Activated CD4-positive, alpha-beta T cell treated with anti-CD3 and anti-CD28 coated beads, Interleukin-2, Interleukin-4, amounts not matched to agents 100 ng/mL and 50 ng/mL, durations not matched to agents 16 hours and 8 hours (primary cell): ENCODE measurements at places on chromosomes 4 and X.

GRCh38 chrX:65985211-65985610 is 54.7 kb downstream of the VSIG4 start:
- DNase-seq = no peak

DNA sequence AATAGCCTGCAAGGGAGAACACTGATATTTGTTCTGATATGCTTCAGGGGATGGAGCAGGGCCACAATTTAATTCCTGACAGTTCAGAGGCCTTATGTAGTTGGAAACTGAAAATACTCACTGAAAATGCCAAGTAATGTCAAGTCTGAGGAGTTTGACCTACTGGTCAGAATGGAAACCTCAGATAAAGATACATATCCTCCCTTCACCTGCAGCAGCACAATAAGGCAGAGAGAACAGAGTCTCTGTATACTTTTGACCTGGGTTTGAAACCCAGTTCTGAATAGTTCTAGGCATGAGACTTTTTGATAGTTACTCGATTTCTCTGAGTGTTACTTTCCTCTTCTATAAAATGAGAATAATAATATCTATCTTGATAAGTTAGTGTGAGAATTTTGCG is 65.8 kb upstream of the TRPC5 start:
- DNase-seq = no peak

- DNase-seq = no peak
Observed at GRCh38 chr4:38659346-38659745, 4.7 kb upstream of the KLF3 start.

DNA sequence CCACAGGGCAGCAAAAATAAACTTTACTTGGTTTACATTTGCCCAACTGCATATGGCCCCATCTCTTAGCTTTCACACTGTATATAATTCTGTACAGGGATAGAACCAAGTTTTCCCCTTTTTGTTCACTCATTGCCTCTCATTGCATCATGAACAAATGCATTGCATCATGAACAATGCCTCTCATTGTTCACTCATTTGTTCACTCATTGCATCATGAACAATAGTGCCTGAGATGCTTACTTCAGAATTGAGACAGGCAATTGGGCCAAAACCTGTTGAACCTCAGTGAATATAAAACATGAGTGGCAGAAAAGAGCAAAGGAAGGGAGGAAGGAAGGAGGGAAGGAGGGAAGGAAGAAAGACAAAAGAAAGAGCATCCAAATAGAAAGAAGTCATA is 98.2 kb downstream of the SOWAHB start:
- DNase-seq = no peak

DNA sequence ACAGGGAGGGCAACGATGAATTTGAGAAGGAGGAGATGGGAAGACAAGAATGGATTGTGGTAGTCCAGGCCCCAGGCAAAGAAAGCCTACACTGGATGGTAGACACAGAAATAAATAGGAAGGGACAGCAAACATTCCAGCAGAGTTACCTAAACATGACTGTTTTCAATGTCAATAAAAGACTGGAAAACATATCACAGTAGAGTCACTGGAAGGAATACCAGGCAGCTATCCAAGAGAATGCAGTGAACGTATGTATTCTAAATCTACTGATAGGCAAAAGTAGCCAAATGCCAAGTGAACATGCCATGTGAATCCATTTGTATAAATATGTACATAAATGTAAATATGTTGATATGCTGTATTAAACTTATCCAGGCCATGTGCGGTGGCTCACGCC is 183.0 kb downstream of the PALLD start:
- DNase-seq = no peak

- DNase-seq = no peak
Observed at GRCh38 chr4:161937596-161937995, 226.2 kb downstream of the FSTL5 start.

DNA sequence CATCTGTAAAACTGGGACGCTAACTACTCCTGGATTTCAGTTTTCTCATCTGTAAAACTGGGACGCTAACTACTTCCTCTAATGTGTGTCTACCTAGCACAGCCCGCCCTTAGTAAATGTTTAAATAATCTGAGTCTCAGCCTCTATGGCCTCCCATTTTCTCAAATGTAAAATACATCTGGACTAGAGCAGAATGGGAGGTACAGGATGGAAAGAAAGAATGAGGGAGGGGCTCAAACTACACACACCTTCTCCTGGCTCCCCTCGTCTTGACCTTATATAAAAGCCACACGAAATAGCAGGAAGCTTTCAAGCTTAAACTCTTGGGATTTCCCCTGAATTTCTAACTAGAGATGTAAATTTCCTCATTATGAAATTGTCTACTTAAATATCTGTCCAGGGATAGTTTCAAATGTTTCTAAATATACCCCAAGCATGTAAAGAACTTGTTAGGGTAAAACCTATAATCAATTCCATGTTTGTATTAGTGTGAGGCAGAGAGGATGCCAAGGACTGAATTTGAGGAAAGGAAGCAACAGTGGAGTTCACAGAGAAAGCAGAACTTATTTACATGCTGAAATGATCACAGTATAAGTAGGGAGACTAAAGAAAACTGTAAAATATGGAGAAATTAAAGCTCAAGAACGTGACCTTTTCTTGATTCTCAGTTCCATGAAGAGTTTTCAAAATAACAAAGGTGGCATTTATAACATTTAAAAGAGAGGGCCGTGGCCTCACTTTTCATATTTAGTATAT is 220.0 kb downstream of the NWD2 start:
- DNase-seq = no peak

- no peak for DNase-seq
Observed at GRCh38 chr4:89906316-89906715, 11.7 kb downstream of the MMRN1 start.

GRCh38 chr4:158236304-158237030 is 26.2 kb downstream of the TMEM144 start:
- no peak for DNase-seq

- no peak for DNase-seq
Observed at GRCh38 chrX:53244610-53245009, 19.6 kb upstream of the KDM5C start.

DNA sequence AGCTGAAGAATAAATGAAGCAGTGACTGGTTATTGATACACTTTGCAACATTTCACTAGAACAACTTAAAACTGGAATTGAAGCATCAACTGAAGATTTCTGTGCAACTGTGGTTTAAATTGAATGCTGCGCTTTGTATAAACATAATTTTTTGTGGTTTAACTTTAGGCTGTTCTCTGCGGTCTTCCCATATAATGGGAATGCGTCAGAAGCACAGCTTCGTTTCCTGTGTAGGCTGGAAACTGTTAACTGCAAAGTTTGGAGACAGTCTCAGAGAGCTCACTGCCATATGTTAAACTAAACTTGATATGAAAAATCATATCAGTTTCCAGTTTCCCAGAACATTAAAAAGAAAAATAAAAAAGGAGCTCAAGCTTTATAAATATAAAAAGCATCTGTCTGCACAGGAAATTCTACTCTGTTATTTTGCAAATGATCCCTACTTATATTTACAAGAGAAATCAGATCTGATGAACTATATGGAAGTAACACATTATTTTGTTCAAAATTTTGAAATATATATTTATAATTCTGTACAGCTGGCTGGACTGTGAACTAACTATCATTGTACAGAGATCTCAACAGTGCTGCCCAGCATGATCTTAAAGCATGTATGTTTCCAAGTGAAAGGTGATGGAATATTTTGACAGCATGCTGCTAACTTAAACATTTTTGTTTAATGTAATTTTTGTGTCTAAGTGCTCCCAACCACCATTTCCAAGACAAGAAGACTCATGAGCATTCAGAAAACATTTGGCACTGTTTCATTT is 139.9 kb downstream of the NDST3 start:
- no peak for DNase-seq

DNA sequence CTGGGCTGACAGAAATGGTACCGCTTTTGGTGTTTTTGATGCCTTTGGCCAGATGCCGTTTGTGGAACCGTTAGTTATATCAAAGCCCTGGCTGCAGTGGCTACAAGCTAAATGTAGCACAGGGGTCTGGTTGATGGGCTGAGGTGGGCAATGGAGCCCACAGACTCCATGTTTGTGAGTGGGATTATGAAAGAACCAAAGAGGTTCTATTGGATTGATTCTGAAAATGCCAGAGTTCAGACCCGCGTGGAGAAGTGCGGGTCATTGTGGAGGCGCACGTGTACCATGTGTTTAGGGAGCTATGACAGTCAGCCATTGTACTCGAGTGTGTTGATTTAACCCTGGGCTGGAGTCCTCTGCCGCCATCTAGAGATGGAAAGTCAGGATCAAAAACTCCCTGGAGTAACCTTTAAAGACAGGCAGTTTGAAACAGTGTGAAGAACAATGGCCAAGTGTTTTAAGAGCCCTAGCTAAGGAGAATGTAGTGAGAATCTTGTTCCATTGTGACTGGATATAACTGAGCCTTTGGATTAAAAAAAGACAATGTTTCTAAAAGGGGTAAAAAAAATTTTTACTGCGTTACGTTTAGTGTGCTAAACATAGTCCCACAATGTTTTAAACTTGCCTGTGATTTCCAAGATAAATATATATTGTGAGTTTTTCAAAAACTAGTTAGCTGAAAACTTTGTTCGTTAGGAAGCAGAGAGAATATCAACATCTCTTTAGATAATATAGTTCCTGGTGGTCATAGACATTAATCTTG is 12.7 kb downstream of the ART3 start:
- peak; percentile 35 for DNase-seq

DNA sequence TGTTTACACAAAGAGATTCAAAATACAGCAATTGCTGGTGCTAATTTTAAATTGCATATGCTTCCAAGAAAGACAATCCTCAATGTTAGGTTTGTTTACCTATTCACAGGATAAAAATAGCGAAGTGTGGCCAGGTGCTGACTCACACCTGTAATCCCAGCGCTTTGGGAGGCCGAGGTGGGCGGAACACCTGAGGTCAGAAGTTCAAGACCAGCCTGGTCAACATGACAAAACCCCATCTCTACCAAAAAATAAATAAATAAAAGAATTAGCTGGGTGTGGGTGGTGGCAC is 77.7 kb downstream of the OPHN1 start:
- no peak for DNase-seq

- no peak for DNase-seq
Observed at GRCh38 chrX:16061296-16061695, 62.1 kb upstream of the GRPR start.

GRCh38 chrX:12282991-12283390 is 144.7 kb downstream of the FRMPD4 start:
- DNase-seq = no peak

GRCh38 chr4:128566693-128567092 is 242.8 kb upstream of the JADE1 start:
- no peak for DNase-seq

- DNase-seq = no peak
Observed at GRCh38 chr4:95522682-95523530, 25.9 kb downstream of the UNC5C start.

DNA sequence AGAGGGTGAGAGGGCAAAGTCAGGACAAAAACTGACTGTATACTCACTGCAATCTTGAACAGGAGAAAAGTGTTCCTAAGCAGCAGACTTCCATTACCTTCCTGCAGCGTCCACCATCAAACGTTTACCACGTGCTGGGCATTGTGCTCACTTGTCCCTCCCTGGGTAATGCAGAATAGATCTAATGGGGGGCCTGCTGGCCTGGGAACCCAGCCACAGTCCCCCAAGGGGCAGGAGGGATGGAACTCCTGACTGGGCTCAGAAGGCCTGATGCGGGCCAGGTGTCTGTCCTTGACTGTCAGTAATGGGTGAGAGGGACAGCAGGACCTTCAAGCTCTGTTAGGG is 37.6 kb upstream of the FAM156A start:
- DNase-seq = no peak

- peak; percentile 39 for DNase-seq
Observed at GRCh38 chrX:31036895-31037294, 34.9 kb downstream of the FTHL17 start.

- peak; percentile 38 for DNase-seq
Observed at GRCh38 chr4:10730019-10730418, 45.5 kb upstream of the CLNK start.

GRCh38 chr4:78237360-78237759 is 180.2 kb downstream of the FRAS1 start:
- DNase-seq = no peak

- DNase-seq = no peak
Observed at GRCh38 chr4:40314951-40315350, 20.2 kb upstream of the CHRNA9 start.

GRCh38 chrX:40197071-40197470 is 99.3 kb upstream of the BCOR start:
- DNase-seq = no peak

- DNase-seq = no peak
Observed at GRCh38 chrX:53255738-53256191, 25.6 kb downstream of the IQSEC2 start.

DNA sequence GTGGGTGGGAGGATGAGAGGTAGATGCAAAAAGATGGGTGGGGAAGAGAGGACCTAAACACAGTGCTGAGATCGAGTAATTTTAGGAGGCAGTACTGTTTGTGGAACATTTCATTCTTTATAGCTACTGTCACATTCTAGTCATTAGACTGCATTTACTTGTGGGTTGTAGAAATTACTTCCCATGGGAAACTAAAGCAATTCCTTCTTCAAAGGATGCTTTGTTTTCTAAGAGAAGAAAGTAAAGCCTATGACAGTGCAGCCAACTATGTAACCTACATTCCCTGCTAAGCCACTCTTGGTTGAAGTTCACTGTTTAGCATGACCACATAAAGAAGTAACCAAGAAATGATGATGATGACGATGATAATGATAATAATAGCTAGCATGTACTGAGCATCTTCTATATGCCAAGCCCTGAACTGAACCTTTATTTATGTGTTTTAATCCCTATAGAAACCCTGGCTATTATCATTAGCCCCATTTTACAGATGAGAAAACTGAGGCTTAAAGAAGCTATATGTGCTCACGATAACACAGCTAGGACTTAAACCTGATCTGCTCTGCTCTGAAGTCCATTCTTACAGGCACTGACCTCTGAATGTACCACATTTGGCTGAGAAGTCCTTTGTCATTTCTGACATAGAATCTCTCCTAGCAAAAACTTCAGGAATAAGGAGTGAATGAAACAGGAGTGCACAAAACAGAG is 114.5 kb upstream of the KIT start:
- no peak for DNase-seq

DNA sequence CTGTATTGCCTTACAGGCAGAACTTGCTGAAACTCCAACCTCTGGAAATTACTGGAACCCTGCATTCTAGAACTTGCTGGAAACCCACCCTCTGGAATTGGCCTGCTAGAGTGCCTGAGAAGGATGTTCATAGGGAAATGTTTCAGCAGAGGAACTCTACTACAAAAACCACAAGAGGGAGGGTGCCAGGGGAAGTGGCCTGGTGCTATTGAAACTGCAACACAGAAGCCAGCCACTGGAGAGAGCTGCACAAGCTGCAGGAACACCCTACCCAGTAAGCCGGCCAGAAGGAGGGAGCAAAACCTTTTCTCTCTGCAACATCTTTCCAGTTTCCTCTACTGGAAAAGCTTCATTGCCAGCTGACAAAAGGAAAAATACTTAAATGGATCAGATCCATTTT is 2.5 kb upstream of the BRWD3 start:
- peak; percentile 49 for DNase-seq

DNA sequence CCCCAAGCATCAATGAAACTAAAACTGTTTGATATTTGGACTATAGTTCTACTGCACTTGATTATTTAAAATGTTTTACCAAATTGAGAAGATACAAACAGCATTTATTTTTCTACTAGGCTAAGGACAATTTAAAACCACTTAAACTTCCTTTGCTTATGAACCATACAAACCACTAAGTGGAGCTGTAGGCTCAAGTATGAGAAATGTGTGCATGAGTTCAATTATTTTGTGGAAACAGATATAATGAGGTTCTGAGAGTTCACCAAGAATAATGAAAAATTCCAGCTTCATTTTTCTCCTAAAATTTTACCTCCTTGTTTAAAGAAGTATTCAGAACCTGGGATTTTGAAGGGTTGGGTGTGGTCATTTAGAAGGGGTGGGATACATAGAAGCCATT is 63.1 kb downstream of the SERPINA7 start:
- DNase-seq = no peak

GRCh38 chrX:140525448-140525847 is 20.6 kb upstream of the SOX3 start:
- no peak for DNase-seq
